ENCODE measurements at places on chromosomes 1 and 21.

DNA sequence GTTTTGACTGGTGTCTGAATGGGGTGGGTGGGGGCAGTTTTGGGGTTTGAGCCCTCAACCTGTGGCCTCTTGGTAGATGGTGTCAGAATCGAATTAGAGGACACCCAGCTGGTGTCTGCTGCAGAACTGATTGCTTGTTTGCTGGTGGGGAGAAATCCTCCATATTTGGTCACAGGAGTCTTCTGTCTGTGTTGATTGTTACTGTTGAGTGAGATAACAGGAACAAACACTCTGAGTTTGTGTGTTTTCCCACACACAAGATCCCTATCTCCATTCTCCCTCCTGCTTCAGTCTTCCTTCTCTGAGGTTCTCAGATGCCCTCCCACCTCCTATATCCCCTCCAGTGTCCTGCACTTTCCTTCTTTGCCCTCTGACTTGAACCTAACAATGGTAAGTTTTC, 19.1 kb upstream of the CGN start:
- DNase-seq, result no peak

- peak; percentile 19 for DNase-seq
These were observed 6.4 kb downstream of the PPP2R5A start for GRCh38 chr1:212291505-212292134.

DNA sequence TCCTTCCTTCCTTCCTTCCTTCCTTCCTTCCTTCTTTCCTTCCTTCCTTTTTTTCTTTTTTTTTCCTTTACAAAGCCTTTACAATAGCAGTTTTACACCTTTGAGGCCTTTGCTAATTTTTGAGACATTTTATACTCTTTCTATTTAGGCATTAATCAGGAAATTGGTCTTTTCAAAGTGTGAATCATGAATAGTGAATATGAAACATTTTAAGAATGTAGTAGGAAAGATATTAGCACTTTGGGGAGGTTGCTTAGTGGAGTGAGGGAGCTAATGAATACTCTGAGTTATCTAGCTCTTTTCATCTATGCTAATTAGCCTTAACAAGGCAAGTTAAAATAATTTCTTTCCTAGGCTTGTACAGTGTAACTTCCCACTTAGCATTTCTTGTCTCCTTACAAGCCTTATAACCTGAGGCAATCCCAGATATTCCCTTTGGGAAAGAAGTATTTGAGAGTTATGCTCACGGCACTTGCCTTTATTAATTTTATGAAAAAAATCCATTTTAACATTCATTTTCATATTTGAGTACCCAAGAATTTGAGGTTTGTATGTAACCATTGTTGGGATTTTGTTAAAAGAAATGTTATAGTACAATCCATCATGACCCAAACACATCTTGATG, 122.6 kb downstream of the NTNG1 start:
- no peak for DNase-seq

GRCh38 chr1:73326663-73327062, 871.3 kb downstream of the LRRIQ3 start:
- DNase-seq, result no peak

DNA sequence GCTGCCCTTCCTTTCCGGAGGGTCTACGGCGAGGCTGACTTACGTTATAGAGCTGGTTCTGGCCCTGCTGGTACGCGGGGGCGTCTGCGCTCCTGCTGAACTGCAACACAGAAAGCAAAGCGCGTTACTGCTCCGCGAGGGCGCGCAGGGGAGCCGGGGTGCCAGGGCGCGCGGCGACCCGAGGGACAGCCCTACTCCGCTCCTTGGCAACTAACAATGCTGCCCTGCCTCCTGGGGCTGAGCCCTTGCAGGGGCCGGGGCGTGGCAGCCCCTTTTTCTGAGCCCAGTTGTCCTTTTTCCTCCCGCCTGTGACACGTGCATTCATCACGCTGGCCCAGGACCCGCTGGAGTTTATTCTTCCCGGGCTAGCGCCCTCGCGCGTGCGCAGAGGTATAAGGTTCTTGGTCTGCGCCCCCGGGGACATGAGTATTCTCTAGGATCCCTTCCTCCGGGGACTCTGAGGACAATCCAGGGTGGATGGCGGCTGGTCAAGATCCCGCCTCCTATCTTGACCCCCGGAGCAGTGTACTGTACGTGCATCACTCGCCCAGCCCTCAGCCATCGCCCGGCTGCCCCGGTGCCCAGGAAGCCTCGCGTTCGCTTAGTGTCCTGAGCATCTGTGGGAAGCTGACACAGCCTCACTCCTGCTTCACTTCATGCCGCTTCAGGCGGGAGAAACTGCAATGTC, 78.9 kb downstream of the CD247 start:
- DNase-seq, result no peak

DNA sequence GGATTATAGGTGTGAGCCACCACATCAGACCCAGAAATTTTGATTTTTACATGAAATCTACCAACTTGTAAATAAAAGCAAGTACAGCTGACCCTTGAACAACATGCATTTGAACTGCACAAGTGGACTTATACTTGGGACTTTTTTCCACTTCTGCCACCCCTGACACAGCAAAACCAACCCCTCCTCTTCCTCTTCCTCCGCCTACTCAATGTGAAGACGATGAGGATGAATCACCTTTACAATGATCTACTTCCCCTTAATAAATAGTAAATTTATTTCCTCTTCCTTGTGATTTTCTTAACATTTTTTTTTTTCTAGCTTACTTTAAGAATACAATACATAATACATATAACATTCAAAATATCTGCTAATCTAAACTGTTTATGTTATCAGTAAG, 17.5 kb upstream of the YRDC start:
- DNase-seq, result no peak

DNA sequence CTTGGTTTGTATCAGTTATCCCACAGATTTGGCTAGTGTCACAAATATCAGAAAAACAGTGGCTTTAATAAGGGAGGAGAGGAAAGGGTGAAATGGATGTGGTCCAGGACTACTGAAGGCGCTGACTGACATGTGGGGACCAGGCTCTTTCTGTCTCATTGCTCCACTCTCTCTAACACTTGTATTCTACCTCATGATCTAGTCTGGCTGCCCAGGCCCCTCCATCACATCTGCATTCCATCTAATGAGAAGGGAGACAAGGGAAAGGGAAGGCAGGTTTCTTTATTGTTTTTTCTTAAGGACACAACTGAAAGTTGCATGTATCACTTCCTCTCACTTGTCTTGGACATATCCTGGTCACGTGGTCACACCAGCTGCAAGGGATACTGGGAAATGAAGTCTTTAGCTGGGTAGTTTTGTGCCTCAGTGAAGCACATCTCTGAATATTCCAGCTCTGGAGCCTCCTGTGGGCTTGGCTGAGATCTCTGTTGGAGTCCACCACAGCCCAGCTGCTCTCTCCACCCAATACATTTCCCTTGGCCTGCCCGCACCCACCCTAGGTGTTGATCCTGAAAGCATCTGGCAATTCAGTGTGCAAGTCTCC, 42.0 kb upstream of the PADI2 start:
- DNase-seq, result no peak

GRCh38 chr21:31772674-31773555, 41.0 kb upstream of the SCAF4 start:
- DNase-seq, result no peak

GRCh38 chr1:65059930-65060538, 88.0 kb upstream of the AK4 start:
- DNase-seq, result no peak

DNA sequence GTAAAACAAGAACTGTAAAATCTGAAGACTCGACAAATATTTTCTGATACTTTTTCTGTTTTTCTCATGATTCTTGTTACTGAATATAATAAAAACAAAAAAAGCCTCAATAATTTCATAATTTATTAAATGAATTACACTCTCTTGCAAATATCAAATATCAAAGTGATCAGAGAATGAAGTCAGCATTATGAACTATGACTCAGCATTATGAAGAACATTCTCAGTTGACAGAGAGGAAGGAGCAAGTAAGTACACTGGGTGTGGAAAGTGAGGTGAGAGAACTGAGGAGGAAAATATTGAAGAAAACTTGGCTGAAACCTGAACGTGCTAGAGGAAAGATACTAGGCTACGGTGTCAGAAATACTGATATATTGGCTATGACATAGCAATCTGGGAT, 529.5 kb downstream of the KCNT2 start:
- no peak for DNase-seq

- no peak for DNase-seq
These were observed 52.6 kb upstream of the RC3H1 start for GRCh38 chr1:174074757-174075156.

- no peak for DNase-seq
These were observed 20.3 kb downstream of the RSPH1 start for GRCh38 chr21:42475526-42476387.

DNA sequence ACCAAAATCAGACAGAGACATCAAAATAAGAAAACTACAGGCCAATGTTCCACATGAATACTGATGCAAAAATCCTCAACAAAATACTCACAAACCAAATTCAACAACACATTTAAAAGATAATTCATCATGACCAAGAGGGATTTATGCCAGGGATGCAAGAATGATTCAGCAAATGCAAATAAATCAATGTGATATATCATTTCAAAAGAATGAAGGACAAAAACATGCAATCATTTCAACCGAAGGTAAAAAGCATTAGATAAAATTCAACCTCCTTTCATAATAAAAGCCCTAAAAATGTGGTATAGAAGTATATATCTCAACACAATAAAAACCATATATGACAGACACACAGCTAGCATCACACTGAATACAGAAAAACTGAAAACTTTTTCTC, 81.5 kb upstream of the LYPLAL1 start:
- no peak for DNase-seq

- DNase-seq, result no peak
These were observed 116.5 kb upstream of the C1orf174 start for GRCh38 chr1:4016351-4017130.

DNA sequence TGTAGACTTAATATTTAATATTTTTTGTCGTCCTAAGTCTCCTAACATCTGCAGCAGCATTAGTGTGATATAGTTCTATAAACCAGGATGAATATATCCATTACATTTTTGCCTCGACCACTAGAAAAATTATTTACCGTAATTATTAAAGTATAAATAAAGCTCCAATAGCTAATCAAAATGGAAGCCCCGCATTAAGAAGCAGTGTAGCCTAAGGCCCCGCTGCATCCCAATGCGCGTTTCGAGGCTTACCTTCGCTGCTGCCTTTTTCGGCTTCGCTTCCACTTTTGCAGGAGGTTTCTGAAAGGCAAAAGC, 891 bp downstream of the HMGN1 start:
- no peak for DNase-seq

GRCh38 chr21:42833439-42833815, 45.9 kb downstream of the WDR4 start:
- peak; percentile 48 for DNase-seq

- no peak for DNase-seq
These were observed 58.4 kb downstream of the AGPAT3 start for GRCh38 chr21:43923391-43923790.

DNA sequence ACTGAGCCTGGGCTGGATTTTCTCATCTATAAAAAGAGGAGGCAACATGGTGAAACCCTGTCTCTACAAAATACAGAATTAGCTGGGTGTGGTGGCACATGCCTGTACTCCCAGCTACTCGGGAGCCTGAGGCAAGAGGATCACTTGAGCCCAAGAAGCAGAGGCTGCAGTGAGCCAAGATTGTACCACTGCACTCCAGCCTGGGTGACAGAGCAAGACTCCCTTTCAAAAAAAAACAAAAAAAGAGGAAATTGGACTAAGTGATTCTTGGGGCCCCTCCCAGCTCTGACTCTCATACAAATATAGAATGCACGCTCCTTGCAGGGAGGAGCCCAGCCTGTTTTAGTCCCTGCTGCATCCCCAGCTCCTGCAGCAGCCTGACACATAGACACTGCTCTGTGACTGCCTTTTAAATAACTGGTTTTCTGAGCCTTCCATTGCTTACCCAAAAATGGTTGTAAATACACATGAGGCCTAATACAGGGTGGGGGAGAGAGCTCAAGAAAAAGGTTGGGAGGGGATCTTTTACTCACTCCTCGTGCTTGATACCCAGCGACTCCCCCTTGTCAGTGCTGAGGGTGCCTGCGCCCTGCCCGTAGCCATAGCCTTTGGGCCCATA, 17.2 kb downstream of the CSRP1 start:
- DNase-seq, result no peak

GRCh38 chr1:17561247-17561548, 21.7 kb downstream of the ARHGEF10L start:
- DNase-seq, result no peak

GRCh38 chr1:110070282-110070669, 196 bp downstream of the ALX3 start:
- DNase-seq, result no peak
